ENCODE measurements at places on chromosomes 13 and 19. TPM values are rescaled to one million over a fixed set of nuclear protein-coding genes. Genes with fewer than 3 reads are reported as not detected.

- H3K4me1 ChIP-seq = no peaks in the 10 kb centered on the region
- no peak for DNase-seq
- H3K27ac ChIP-seq = no peak overlapping the region
Measured at GRCh38 chr13:99558570-99559180, 57.4 kb downstream of the TM9SF2 start.

- H3K4me3 ChIP-seq = no peak overlapping the region
- DNase-seq = no peak
- peaks cover 19% of the 10 kb centered on the region for H3K4me1 ChIP-seq
- peaks cover 5% of the 10 kb centered on the region for H3K36me3 ChIP-seq
- H3K27ac ChIP-seq = no peak overlapping the region
Measured at GRCh38 chr13:43074824-43075510, 51.6 kb downstream of the DNAJC15 start.

GRCh38 chr13:50340146-50340545, 324.9 kb downstream of the KCNRG start:
- peaks cover 2% of the 10 kb centered on the region for H3K4me1 ChIP-seq
- H3K36me3 ChIP-seq = no peaks in the 10 kb centered on the region
- no peak overlapping the region for H3K27ac ChIP-seq
- no peak overlapping the region for H3K4me3 ChIP-seq

GRCh38 chr13:31790992-31791391, 51.7 kb downstream of the RXFP2 start:
- H3K36me3 ChIP-seq = no peaks in the 10 kb centered on the region
- H3K27ac ChIP-seq = no peak overlapping the region
- no peak overlapping the region for H3K4me3 ChIP-seq
- H3K4me1 ChIP-seq = no peaks in the 10 kb centered on the region
- H3K27me3 ChIP-seq = no peaks in the 10 kb centered on the region
- DNase-seq = no peak

- no peaks in the 10 kb centered on the region for H3K27me3 ChIP-seq
- H3K27ac ChIP-seq = no peak overlapping the region
- H3K36me3 ChIP-seq = no peaks in the 10 kb centered on the region
- no peak overlapping the region for H3K4me3 ChIP-seq
Measured at GRCh38 chr13:29005763-29006120, 185.6 kb downstream of the MTUS2 start.

GRCh38 chr19:38875656-38876395, 2.2 kb downstream of the RINL start:
- DNase-seq = no peak
- no peaks in the 10 kb centered on the region for H3K27me3 ChIP-seq
- peaks cover 19% of the 10 kb centered on the region for H3K4me1 ChIP-seq
- peaks cover 18% of the 10 kb centered on the region for H3K36me3 ChIP-seq
- no peak overlapping the region for H3K27ac ChIP-seq

DNA sequence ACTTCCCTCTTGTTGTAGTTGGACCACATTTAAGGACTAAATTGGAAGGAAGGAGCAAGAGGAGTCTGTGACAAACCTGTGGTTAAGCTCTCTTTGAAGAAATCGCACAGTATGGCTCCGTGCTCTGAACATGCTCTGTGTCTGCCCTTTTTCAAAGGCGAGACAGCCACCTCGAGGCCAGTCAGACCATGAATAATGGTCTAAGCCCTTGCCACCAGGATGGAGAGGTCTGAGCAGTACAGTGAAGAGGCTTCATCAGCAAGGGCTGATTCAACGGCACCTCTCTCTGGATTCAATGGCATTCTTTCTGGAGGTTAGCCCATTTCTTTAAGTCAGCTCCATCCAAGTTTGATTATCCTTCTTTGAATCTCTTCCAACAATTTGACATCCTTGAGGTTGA, 30.9 kb downstream of the FAM216B start:
- no peak for DNase-seq
- H3K27me3 ChIP-seq = no peaks in the 10 kb centered on the region
- H3K27ac ChIP-seq = no peak overlapping the region
- no peak overlapping the region for H3K4me3 ChIP-seq
- H3K4me1 ChIP-seq = no peaks in the 10 kb centered on the region
- no peaks in the 10 kb centered on the region for H3K36me3 ChIP-seq

DNA sequence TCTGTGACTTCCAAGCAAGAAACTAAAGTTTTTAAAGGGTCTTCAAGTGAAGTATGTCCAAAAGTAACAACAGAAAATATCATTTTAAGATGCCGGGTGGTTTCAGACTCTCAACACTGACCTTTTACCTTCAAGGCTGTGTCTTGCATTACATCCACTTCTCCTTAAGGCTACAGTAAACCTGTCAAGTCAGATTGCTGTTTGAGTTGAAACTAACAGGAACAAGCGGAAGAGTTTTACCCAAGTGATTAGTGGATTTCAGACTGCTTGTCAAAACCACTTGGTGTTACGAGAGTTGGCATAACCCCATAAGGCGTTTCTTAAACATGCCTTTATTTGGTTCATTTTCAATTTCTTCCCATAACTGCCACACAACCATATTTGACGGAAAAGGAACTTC, 283.1 kb downstream of the DCT start:
- H3K36me3 ChIP-seq = no peaks in the 10 kb centered on the region
- no peaks in the 10 kb centered on the region for H3K27me3 ChIP-seq
- no peak overlapping the region for H3K4me3 ChIP-seq
- DNase-seq = no peak
- H3K27ac ChIP-seq = no peak overlapping the region

- no peak for DNase-seq
- H3K27me3 ChIP-seq = no peaks in the 10 kb centered on the region
- H3K36me3 ChIP-seq = no peaks in the 10 kb centered on the region
- peak overlapping the region; percentile 54 for H3K4me3 ChIP-seq
- peaks cover 65% of the 10 kb centered on the region for H3K4me1 ChIP-seq
Measured at GRCh38 chr13:98974053-98974452, 3.8 kb downstream of the DOCK9 start.

GRCh38 chr13:107715496-107715895, 499.8 kb downstream of the LIG4 start:
- H3K36me3 ChIP-seq = no peaks in the 10 kb centered on the region
- no peaks in the 10 kb centered on the region for H3K4me1 ChIP-seq
- no peak for DNase-seq
- H3K4me3 ChIP-seq = no peak overlapping the region

DNA sequence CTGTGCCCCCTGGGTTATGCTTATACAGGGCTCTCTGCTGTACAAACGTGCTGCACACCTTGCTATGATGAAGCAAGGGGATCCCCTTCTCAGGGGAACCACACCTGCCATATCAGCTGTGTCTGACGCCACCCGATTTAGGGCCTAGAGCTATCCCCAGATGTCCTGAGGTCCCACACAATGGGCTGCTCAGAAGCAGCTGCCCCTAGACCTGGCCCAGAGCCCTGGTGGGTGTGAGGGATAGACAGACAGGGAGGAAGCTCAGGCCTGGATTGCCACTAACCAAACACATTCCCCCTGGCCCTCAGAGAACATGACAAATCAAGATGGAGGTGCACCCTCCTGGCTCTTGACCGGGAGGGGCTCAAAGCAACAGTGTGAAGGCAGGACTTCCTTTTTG, 59.3 kb downstream of the TSHZ3 start:
- H3K27ac ChIP-seq = no peak overlapping the region
- H3K27me3 ChIP-seq = no peaks in the 10 kb centered on the region
- H3K4me1 ChIP-seq = no peaks in the 10 kb centered on the region
- no peak overlapping the region for H3K4me3 ChIP-seq

GRCh38 chr19:13781547-13781946, 7.3 kb downstream of the C19orf53 start:
- DNase-seq = peak; percentile 64
- H3K36me3 ChIP-seq = peaks cover 31% of the 10 kb centered on the region
- no peak overlapping the region for H3K4me3 ChIP-seq

DNA sequence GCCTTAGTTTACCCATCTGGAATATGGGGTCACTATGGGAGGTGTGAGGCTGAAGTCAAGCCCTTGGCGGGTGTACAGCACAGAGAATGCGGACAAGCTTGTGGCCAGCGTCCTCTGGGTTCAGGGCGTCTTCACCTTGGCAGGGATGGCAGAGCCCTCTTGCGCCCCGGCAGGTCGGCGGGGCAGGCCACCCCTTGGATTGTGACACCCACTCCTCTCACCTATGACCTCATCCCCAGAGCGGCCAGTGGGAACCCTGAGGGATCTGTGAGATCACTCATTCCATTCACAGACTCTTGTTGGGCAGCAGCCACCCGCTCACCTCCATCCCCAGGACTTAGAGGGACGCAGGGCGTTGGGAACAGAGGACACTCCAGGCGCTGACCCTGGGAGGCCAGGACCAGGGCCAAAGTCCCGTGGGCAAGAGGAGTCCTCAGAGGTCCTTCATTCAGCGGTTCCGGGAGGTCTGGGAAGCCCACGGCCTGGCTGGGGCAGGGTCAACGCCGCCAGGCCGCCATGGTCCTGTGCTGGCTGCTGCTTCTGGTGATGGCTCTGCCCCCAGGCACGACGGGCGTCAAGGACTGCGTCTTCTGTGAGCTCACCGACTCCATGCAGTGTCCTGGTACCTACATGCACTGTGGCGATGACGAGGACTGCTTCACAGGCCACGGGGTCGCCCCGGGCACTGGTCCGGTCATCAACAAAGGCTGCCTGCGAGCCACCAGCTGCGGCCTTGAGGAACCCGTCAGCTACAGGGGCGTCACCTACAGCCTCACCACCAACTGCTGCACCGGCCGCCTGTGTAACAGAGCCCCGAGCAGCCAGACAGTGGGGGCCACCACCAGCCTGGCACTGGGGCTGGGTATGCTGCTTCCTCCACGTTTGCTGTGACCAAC, at the start of gene SPACA4:
TSS of gene SPACA4 (plus strand) at position 280 of the 896 bp plus-strand sequence. CDS start at position 517, 237 bp downstream.
- no peaks in the 10 kb centered on the region for H3K4me1 ChIP-seq
- no peaks in the 10 kb centered on the region for H3K36me3 ChIP-seq
- no peak within 1 kb of the TSS for H3K27ac ChIP-seq
- H3K27me3 ChIP-seq = no peaks in the 10 kb centered on the region

DNA sequence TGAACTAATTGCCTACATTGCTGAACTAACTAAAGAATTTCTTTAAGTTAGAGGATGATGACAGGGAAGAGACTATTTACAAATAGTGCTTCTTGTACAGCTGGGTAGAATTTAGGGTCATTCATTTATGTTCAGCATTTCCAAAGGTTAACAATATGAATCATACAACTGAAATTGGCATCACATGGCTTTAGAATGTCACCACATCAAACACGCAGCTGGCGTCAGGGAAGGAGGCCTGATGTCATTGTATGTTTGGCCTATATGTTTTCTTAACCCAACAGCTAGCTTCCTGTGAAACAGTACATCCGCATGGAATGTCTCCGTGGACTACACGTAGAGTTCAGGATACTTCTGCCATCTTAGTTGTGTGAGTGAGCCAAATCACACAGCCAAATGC, 99.0 kb upstream of the TNFSF11 start:
- H3K4me1 ChIP-seq = no peaks in the 10 kb centered on the region
- no peak for DNase-seq
- no peak overlapping the region for H3K27ac ChIP-seq
- no peaks in the 10 kb centered on the region for H3K36me3 ChIP-seq

GRCh38 chr13:110306960-110307766, at the start of the genes COL4A1 and COL4A2:
Gene COL4A1 (minus strand): TSS chr13:110307157. CDS start chr13:110307027, 130 bp downstream.
Gene COL4A2 (plus strand): TSS chr13:110307284. CDS start chr13:110307904, 620 bp downstream.
- peak; percentile 68 for DNase-seq
- peaks cover 30% of the 10 kb centered on the region for H3K4me1 ChIP-seq
- peak within 1 kb of the TSS; percentile 93 for H3K27ac ChIP-seq
- H3K36me3 ChIP-seq = no peaks in the 10 kb centered on the region

- no peak for DNase-seq
- no peaks in the 10 kb centered on the region for H3K27me3 ChIP-seq
- no peaks in the 10 kb centered on the region for H3K36me3 ChIP-seq
- H3K4me1 ChIP-seq = no peaks in the 10 kb centered on the region
Measured at GRCh38 chr13:95444006-95444730, 108.4 kb upstream of the CLDN10 start.

GRCh38 chr19:11596156-11596555, 1.1 kb upstream of the ZNF627 start:
- H3K4me1 ChIP-seq = peaks cover 14% of the 10 kb centered on the region
- H3K36me3 ChIP-seq = no peaks in the 10 kb centered on the region
- H3K27me3 ChIP-seq = no peaks in the 10 kb centered on the region
- DNase-seq = no peak
- peak overlapping the region; percentile 94 for H3K27ac ChIP-seq
- no peak overlapping the region for H3K4me3 ChIP-seq

- peaks cover 4% of the 10 kb centered on the region for H3K36me3 ChIP-seq
- no peaks in the 10 kb centered on the region for H3K27me3 ChIP-seq
- H3K4me1 ChIP-seq = peaks cover 20% of the 10 kb centered on the region
- peak; percentile 47 for DNase-seq
Measured at GRCh38 chr19:50362656-50363424, 2.6 kb downstream of the NAPSA start.

DNA sequence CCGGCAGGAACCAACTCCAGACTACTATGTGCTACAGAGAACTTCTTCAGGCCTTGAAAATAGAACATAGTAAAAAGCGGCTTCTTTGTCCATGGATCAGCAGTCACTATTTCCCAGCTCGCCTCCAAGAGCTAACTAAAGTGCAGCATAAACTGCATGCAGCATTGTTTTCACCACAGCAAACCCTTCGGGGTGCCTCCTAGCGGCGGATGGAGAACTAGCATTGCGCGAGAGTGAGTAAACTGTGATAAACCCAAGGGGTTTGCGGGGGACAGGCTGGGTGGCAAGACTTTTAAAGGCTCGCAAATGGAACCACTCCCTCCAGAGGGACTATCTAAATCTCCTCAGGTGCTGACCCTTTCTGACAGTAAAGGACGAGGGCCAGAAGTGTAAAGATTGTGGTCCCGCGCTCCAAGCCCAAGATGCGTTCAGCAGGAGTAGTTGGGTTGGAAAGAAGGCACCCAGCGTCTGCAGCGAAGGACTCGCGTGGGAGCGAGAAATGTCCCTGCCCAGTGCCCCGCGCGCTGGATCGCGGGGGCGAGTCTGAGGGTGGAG, 21.5 kb upstream of the SGCG start:
- no peak overlapping the region for H3K27ac ChIP-seq
- peak overlapping the region; percentile 53 for H3K4me3 ChIP-seq
- DNase-seq = peak; percentile 51
- H3K27me3 ChIP-seq = peaks cover 16% of the 10 kb centered on the region
- H3K36me3 ChIP-seq = no peaks in the 10 kb centered on the region

DNA sequence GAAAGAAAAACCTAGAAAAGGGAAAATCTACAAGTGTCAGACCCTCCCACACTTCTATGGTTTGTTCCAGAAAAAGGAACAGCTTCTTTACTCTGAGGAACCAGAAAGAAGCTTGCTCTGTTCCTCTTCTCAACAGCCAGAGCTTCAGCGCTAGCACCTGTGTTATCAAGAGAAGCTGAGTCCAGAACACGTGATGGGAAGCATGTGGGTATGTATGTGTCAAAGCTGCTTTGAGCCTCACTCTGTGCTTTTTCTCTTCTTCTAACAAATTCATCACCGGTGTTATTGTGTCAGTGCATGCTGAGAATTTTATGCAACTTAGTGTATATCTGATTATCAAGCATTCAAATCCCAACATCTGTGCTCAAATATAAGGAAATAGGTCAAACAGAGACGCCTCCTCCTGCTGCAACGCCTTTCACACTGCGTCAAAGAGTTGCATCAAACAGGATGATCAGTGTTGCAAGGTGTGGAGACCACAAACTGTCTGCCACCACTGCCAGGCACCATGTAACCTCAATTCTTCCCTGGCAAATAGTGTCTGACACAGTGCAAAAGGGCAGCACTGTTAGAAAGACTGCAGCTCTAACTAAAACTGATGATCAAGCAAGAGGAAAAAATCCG, 83.9 kb downstream of the LRRC63 start:
- H3K36me3 ChIP-seq = no peaks in the 10 kb centered on the region
- no peaks in the 10 kb centered on the region for H3K27me3 ChIP-seq
- peaks cover 32% of the 10 kb centered on the region for H3K4me1 ChIP-seq

IGLON5 gene
- total RNA-seq = not detected

CEACAM19 gene
- 7.7 TPM for total RNA-seq

CAPN12 gene
- 18.2 TPM for total RNA-seq

MLNR gene
- total RNA-seq = not detected

ZNF541 gene
- total RNA-seq = 0.89 TPM

KANK3 gene
- total RNA-seq = 49.0 TPM

CD70 gene
- total RNA-seq = 2.6 TPM

ZNF763 gene
- 5.2 TPM for total RNA-seq

All from lower lobe of right lung (tissue), 2 donors.